Activated T-helper 9 cell treated with anti-CD3 and anti-CD28 coated beads, Interleukin-2, amount 50 U/mL, for 16 hours (primary cell): ENCODE measurements at places on chromosomes 1 and 21.

- no peak for DNase-seq
Measured at GRCh38 chr1:241531195-241532161, 700 bp upstream of the KMO start.

- DNase-seq = no peak
Measured at GRCh38 chr1:54697896-54698295, 17.8 kb upstream of the TTC4 start.

- no peak for DNase-seq
Measured at GRCh38 chr1:39297551-39297950, 93.1 kb downstream of the MACF1 start.

- DNase-seq = no peak
Measured at GRCh38 chr1:225942574-225942973, 1.6 kb upstream of the LEFTY2 start.

GRCh38 chr1:31704271-31705079, 658 bp upstream of the COL16A1 start:
- no peak for DNase-seq

DNA sequence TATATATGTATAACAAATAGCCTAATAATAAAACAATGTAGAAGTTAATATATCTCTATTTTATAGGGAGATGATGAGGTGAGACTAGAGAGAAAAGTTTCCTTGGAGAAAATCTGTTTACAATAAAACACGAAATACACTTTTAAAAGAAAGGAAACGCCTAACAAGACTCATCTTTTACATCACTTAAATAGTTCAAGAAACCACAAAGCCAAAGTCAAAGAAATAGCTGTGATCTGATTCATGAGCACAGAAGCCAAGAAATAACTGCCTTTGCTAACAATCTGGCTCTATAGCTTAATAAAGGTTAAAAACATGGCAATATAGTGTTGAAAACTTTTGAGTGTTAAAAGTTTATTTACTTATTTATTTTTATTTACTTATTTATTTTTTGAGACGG, 61.5 kb downstream of the TOR3A start:
- no peak for DNase-seq

DNA sequence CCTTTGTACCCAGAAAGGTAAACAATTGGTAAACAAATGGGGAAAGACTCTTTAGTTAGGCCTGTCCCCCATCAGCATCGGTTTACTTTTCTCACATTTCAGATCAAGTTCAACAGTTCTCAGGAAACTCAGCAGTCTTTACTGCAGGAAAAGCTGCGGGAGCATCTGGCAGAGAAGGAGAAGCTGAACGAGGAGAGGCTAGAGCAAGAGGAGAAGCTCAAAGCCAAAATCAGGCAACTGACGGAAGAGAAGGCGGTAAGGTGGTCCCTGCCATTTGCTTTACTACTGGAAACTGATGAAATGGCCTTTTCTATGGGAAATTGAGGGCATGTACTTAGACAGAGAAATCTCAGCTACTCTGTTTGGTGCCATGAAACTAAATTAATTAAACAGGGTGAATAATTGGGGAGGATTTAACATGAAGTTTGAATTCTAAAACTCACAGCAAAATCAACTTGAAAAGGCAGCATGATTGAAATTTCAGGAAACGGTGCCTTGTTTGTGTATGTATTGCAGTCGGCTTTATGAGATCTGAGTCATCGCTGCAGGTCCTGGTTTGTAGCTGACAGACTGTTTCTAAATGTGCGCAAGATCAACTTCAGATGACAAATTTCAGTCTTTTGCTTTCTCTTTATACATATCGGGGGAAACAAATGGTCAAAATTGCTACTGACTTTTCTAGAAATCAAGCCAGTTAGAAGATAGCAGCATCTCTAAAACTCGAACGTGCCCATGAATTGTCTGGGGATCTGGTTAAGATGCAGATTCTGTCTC, 67.9 kb upstream of the EFHD2 start:
- no peak for DNase-seq

- no peak for DNase-seq
Measured at GRCh38 chr1:2481885-2482284, 5.8 kb downstream of the PLCH2 start.

- no peak for DNase-seq
Measured at GRCh38 chr1:99268021-99268420, 3.7 kb downstream of the PLPPR4 start.

DNA sequence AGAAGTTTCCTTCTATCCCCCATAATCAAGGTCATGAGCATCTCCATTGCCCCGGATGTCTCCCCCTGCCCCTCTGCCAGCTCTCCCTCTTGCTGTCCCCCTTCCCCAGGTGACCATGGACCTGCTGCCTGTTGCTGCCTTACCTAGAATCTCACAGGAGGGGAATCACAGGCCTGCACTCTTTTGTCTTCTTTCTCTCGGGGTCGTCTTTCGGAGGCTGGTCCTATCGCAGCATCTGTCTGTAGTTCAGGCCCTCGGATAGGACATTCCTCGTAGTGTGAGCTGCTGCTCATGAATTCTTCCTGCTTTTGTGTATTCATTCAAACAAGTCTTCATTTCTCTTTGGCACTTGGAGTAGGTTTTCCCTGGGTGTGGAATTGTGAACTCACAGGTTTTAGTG, 39.9 kb upstream of the ACTRT2 start:
- DNase-seq = no peak

DNA sequence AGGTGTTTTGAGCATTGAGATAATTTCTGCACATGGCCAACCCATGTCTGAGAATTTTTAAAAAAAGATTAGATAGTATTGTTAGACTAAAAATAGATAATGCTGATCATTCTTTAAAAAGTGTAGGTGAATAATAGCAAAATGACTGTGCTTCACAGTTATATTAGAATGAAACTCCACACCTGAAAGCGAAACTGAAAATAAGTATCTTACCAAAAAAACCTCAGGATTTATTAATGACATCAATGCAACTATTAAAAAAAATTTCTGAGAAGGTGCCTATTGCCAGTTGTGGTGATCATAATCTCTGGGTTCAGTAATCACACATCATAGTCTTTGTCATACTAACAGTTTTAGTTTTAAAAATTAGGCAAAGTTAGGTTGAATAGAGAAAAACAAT, 36.5 kb downstream of the PLA2G4A start:
- DNase-seq = no peak

DNA sequence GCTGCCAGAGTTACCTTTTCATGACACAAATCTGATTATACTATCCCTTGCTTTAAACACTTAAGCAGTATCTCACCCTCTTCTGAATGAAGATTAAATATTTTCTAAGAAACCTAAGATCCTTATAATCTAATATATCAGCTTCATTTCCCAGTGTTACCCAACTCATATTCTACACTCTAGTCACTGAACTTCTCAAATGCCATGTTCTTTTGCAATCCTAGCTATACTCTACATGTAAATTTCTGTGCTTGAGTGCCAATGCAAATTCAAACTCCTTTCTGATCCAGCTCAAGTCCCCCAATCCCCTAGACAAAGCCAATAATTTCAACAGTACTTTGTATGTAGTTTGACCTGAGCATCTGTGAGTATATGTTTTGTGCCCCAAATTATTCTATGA, 293.9 kb downstream of the SDCCAG8 start:
- DNase-seq = no peak

DNA sequence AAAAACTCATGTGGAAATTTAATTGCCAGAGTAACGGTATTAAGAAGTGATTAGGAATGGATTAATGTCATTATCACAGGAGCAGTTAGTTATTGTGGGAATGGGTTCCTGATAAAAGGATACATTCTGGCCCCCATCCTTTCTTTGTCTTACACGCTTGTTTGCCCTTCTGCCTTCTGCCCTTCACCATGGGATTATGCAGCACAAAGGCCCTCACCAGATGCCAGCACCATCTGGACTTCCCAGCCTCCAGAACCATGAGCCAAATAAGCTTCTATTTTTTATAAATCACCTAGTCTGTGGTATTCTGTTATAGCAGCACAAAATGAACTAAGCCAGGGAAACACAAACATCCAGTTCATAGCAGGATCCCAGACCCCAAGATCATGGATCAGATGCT, 33.9 kb upstream of the POU2F1 start:
- no peak for DNase-seq

DNA sequence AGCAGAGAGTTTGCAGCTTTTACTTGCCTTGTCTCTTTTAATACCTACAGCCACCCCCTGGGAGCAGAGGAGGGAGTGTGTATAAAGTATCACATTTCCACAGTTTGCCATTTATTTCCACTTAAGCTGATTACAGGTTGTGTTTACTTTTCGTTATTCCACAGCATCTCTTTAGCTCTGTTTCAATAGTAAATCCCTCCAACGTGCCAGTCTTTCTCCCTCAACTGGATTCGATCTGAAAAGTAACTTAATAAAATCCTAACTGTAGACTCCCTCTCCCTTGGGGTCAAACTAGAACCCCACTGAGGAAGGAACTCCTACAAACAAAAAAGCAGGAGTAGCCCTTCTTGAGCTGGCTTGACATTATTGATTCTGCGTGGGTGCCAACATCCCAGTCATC, 3.1 kb upstream of the FCGR2A start:
- DNase-seq = no peak

DNA sequence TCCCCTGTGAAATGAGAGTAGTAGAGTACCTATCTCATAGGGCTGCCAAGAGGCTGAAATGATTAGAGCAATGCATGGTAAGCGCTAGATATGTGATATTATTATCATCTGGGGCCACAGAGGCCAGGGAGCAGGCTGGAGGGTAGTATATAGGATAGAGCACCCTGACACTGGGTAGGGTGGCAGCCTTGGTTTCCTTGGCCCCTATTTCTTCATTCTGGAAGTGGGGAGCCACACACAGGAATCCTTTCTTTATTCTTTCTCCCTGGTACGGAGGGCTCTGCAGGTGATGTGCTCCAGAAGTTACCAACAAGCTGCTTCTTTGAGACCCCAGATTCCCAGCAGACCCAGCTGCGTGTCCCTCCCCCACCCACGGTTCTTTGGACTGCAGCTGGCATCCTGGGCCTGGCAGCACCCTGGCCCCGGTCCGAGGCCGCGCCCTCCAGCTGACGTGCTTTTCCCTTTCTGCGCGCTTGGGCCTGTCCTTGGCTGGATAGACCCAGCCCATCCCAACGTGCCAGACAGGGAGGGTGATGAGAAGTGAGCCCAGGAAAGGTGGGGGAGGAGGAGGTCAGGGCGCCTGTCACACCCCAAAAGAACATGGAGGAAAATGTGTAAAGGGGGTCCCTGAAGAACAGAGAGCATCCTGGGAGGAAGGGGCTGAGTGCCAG, 18.2 kb downstream of the INAVA start:
- DNase-seq = no peak

DNA sequence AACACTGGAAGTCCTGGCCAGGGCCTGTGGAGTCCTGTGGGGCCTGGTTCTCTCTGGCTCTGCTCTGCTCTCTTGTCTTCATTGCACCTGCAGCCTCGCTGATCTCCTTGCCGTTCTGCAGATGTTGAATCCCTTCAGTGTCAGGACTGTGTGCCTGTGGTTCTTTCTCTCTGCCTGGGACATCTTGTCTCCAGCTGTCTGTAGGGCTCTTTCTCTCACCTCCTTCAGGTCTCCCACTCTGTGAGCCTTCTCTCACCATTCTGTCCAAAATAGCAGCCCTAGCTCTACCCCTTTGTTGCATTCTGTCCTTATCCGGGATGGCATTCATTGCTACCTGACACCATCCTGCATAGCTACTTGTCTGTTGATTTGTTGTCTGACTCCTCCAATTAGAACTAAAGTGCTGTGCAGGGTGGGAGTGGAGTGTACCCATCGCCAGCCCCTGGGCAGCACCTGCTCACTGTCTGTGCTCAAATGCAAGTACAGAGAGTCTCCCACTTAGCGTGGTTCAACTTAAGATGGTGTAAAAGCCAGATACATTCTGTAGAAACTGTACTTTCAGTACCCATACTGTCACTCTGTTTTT, 8.9 kb downstream of the PGBD2 start:
- DNase-seq = no peak

GRCh38 chr1:173330149-173330951, 123.2 kb upstream of the TNFSF4 start:
- no peak for DNase-seq

- no peak for DNase-seq
Measured at GRCh38 chr1:1253972-1254666, 7.6 kb upstream of the C1QTNF12 start.

- no peak for DNase-seq
Measured at GRCh38 chr1:196488579-196488978, 119.7 kb downstream of the KCNT2 start.

DNA sequence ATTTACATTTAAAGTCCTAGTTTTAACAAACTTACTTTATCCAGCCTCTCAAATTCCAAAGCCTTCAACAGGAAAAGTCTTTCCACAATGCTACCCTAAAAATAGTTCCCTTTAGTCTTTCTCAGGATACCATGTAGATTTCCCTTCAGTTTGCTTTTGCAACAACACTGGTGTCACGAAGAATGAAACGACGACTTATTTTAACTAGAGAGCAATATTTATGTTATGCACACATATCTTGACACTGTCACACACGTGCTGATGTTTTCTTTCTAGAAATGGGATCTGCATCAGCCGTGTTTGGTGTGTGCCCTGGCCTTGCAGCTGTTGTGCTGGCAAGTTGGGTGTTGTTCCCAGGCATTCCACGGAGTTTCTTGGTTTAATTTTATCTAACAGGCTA, 75.5 kb downstream of the SIPA1L2 start:
- DNase-seq = no peak

- no peak for DNase-seq
Measured at GRCh38 chr1:44547837-44548236, 126.4 kb downstream of the TMEM53 start.

GRCh38 chr21:46639489-46640386, 4.3 kb downstream of the PRMT2 start:
- DNase-seq = no peak

DNA sequence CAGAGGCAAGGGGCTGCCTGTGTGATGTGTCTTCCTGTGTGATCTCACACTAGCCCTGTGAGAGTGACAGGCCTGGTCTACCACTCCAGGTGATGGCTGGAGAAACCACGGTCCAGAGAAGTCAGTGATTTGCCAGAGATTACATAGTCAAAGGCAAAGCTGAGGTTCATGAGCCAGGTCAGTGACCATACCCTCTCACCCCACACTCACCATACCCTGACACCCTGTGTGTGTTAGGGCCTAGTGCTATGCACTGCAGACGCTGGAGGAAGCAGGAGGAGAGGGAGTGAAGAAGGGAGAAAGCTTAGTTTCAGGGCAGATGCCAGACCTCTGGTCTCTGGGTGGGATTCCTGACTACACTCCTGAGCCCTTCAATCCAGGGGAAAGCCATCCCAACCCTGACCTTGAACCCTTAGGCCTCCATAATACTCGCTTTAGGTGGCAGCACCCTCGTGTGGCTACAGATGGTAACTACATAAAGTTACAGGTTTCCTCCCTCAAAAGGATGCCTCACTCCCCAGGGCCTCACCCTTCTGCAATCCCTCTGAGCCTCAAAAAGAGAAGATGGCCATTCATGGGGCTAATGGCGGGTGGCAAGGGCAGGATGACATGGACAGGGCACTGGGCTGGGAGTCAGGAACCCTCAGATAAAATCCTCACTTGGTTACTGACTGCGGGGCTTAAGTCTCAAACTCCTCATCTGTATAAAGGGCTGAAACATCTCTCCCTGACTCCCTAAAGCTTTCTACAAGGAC, 20.8 kb upstream of the SDC3 start:
- DNase-seq = no peak

DNA sequence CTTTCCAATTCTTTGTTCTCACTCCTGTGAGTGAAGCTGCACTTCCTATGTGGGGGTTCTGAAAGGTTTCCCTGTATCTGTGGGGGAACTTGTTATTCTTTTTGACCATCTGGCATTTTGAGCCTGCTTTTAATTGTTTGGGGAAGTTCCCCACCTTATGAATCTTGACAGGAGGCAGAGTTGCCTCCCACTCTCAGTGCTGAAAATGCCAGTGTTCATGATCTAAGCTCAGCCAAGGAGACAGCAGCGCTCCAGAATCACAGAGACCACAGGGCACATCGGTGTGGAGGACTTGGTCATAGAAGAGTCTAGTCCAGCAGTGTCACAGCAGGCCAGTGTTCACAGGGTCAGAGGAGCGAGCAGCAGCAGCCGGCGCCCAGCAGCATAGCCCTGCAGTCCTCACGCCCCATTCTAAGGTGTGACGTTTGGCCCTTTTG, 63.8 kb upstream of the PRDX6 start:
- no peak for DNase-seq
